Activated naive CD4-positive, alpha-beta T cell treated with anti-CD3 and anti-CD28 coated beads, Interleukin-2, amount 10 ng/mL, durations not matched to agents 5 hours and 36 hours (primary cell): ENCODE measurements at places on chromosomes 16 and 17. TPM values are rescaled to one million over a fixed set of nuclear protein-coding genes. Genes with fewer than 3 reads are reported as not detected.

Gene SEPTIN12
- total RNA-seq: not detected

Gene SMIM22
- not detected for total RNA-seq

Gene LGALS9B
- not detected for total RNA-seq

Gene HOXB8
- not detected for total RNA-seq

Gene ABHD15
- total RNA-seq: 18.1 TPM

Gene TP53TG3C
- total RNA-seq: not detected

Gene PARD6A
- total RNA-seq: 12.8 TPM

Gene SMCR8
- total RNA-seq: 26.2 TPM

Gene NCOR1
- total RNA-seq: 124 TPM

Gene MRPL27
- total RNA-seq: 53.6 TPM

Gene ZFHX3
- 1.8 TPM for total RNA-seq

Gene GJC1
- total RNA-seq: 2.3 TPM

Gene SLC5A2
- 0.17 TPM for total RNA-seq

Gene GDPD3
- total RNA-seq: 17.4 TPM

Gene GRB7
- 0.73 TPM for total RNA-seq

Gene CNGB1
- not detected for total RNA-seq

Gene ASPHD1
- not detected for total RNA-seq

Gene PRSS33
- total RNA-seq: not detected

Gene NACA2
- not detected for total RNA-seq

Gene C16orf74
- 3.7 TPM for total RNA-seq

Gene CCDC78
- total RNA-seq: 1.6 TPM

Gene RNF166
- total RNA-seq: 182 TPM

Gene ALOX15B
- not detected for total RNA-seq

Gene UMOD
- total RNA-seq: not detected

Gene KCNH6
- total RNA-seq: not detected

Gene EPOP
- 9.3 TPM for total RNA-seq

Gene TPPP3
- total RNA-seq: not detected

Gene RASD1
- total RNA-seq: 0.51 TPM

Gene LIG3
- 29.1 TPM for total RNA-seq

Gene MAPK8IP3
- 107 TPM for total RNA-seq

Gene LITAFD
- not detected for total RNA-seq

Gene SLC5A11
- not detected for total RNA-seq

Gene TEKT1
- not detected for total RNA-seq

Gene MT3
- 4.8 TPM for total RNA-seq

Gene CTRB1
- total RNA-seq: not detected

Gene PSMC5
- 137 TPM for total RNA-seq

Gene HOXB2
- 21.5 TPM for total RNA-seq

Gene ZNF385C
- total RNA-seq: not detected
